C1 segment of cervical spinal cord (tissue), 14 donors: ENCODE measurements at places on chromosomes 1 and 21.
A peak's percentile ranks its signal among the peaks of the same experiment; 100 is the strongest.

GRCh38 chr1:241800640-241801039 lies 47.4 kb upstream of the EXO1 start:
- DNase-seq: no peak

DNA sequence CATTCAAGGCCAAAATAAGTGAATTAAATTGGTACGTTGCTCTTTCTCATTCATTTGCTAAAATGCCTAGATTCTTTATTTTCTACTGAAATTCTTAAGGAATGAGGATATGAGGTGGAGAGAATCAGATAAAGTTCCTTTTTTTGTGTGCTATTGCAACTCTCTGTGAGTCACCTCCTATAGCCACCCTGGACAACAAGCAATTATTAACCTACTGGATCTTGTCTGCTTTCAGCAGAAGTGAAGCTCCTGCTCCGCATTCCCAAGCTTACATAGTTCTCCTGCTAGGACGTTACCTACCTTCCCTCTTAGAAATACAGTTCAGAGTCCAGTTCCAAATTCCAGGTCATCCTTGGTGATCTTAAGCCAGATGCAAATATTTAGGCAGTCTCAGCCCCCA lies 4.8 kb upstream of the KCNJ6 start:
- DNase-seq: no peak

DNA sequence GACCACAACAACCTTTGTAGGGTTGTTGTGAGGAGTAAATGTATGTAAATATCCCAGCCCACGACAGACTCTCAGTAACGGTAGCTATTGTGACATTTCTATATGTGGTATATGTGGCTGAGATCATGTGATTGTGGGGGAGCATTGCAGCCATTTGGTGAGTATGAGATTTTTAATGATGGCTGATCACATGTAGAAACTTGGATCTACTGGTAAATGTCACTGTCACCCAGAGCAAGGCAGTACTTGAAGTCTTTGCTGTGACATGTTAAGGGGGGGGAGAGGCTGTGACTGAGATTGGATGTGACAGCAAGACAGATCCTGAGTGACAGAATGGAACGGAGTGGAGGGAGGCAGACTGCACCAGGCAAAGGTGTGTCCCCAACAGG lies 23.9 kb upstream of the MEF2D start:
- DNase-seq: no peak

GRCh38 chr1:25740071-25740470 lies 59.9 kb upstream of the SELENON start:
- no peak for DNase-seq

GRCh38 chr1:33099290-33100118 lies 18.6 kb downstream of the AZIN2 start:
- no peak for DNase-seq

DNA sequence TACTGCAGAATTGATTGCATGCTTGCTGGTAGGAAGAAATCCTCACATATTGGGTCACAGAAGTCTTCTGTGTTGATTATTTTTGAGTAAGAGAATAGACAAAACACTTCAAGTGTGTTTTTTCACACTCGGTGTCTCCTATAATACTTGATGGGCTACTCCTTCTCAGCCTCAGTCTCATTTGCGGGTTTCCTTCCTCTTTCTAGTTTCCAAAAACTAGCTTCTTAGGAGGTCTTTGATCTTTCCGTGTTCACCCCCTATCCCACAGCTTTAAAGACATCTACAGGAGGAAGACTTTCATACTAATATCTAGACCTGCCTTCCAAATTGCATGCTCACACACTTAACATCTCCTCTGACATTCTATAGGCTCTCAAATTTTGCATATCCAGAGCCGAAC lies 40.7 kb upstream of the NTPCR start:
- DNase-seq: no peak

DNA sequence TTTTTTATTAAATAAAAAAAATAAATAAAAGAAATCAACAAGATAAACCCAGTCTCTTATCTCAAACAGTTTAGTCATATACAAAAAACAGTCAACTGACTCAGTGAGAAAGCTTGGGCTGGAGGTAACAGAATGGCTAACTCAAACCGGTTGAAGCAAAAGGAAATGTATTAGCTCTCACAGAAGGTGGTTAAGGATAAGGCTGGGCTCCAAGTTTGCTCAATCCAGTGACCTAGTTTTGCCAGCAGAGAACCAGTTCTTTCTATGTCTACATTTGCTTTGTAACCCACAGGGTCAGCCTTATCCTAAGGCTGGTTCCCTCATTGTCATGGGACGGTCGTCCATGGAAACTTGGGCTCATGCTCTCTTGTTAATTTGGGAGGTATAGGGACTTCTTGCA lies 144.5 kb upstream of the L1TD1 start:
- peak; percentile 89 for DNase-seq

GRCh38 chr1:59638231-59638711 lies 176.5 kb upstream of the HOOK1 start:
- DNase-seq: no peak

- no peak for DNase-seq
These were observed 7.4 kb upstream of the MPL start for GRCh38 chr1:43329995-43330751.

DNA sequence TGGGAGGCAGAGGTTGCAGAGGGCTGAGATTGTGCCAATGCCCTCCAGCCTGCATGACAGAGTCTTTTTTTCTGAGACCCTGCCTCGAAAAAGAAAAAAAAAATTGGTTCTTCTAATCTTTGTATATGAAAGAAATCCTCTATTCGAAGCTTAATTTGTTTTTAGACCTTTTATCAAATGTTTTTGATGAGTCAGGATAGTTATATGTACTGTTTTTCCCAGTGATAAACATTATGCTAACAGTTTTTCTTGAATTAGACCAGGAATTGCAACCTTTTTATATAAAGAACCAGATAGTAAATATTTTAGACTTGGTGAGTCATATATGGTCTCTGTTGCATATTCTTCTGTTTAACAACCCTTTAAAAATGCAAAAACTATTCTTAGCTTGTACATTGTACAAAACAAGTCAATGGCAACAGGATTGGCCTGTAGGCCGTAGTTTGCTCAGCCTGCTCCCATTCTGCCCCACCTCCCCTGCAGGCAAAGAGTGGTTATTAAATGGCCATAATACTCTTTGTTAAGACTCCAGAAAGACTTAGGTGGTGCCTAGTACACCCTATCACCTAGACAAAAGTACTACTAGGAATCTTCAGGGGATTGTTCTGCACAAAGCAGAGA lies 45.2 kb downstream of the LYST start:
- DNase-seq: no peak

- DNase-seq: no peak
These were observed 120.7 kb upstream of the SGIP1 start for GRCh38 chr1:66413136-66413837.

- DNase-seq: no peak
These were observed at the start of gene OR2T10 for GRCh38 chr1:248597589-248597988. Gene OR2T10, minus strand, starts transcription at chr1:248597700. Its CDS starts 3,932 bp downstream, at chr1:248593768.

DNA sequence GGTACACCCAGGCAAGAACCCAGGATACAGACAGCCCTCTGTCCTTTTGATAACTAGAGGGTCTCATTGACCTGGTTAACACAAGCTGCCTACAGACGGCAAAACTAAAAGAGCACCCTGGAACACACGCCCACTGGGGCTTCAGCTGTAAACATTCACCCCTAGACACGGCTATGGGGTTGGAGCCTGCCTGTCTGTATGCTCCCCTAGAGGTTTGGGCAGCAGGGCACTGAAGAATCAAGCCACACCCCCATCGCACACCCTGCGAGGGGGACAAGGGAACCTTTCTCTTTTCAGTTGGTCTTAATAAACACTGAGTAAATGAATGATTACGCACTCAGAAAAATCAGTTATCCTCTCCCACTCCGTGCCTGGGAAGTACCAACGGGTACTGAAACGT lies 35.5 kb downstream of the LRRC3 start:
- no peak for DNase-seq

GRCh38 chr1:117070124-117070523 lies 10.0 kb downstream of the TTF2 start:
- no peak for DNase-seq

- no peak for DNase-seq
These were observed 357.9 kb upstream of the USP24 start for GRCh38 chr1:55572878-55573734.

DNA sequence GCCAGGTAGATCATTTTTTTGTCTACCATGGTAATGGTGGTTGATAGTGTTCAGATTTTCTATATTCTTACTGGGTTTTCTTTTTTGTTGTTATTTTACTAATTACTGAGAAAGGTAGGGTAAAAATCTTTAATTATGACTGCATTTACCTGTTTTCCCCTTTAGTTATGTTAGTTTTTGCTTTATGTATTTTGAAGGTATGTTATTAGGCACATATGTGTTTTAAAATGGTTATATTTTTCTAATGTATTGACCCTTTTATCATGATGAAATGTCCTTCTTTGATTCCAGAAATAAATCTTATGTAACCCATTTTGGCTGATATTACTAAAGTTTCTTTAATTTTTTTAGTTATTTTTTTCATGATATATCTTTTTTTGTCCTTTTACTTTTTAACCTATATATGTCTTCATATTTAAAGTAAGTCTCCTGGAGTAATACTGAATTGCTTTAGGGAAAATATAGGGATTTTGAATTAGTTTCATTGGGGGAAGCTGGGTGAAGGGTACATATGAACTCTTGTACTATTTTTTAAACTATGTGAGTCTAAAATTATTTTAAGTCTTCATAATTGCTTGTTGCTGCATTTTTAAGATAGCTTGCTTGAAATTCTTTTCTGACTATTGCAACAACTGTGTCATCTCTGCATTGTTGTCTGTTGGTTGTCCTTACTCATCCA lies 22.4 kb downstream of the SLC35A3 start:
- DNase-seq: no peak

DNA sequence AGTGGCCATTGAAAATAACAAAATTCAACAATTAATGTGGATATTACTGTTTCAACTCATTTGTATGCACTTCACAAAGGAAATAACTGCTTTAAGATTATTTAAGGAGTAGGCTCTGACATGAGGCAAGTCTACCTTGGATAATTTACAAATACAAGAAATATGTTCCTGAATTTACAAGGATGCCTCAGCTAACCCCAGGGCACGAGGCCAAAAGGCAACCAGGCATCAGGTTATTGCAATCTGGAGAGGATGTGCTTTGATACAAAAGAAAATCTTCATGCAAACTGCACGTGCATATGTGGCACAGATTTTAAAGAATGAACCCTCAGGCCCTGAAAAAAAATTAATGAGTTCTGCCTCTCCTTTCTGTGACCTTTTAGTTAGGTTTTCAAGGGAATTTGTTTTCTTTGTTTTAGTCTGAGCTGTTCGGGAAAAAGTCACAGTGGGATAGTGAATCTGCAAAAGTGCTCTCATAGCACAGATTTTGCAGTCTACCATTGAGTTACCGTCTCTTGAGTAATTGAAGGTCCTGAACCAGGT lies 1304.2 kb upstream of the ADGRL4 start:
- DNase-seq: no peak

GRCh38 chr1:5120559-5120958 lies 466.1 kb downstream of the AJAP1 start:
- DNase-seq: no peak

- DNase-seq: no peak
These were observed 5.5 kb upstream of the ELOVL1 start for GRCh38 chr1:43373066-43373940.

DNA sequence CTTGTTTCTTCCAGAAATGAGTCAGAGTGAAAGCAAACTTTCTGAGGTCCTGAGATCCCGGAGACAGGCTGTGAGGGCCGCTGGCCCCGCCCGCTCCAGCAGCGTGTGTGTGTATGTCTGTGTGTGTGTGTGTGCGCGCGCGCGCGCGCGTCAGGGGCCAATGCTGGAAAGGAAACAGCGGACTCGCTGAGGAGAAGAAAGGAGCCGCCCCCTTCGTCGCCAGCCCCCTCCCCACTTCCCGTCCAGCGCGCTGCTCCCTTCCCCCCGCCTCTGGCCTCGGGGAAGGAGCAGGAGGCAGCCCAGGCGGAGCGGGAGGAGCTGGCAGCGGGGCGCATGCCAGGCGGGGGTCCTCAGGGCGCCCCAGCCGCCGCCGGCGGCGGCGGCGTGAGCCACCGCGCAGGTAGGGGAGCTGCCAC lies at the start of gene DISC1:
Gene DISC1, plus strand, starts transcription at position 256 of the 416 bp plus-strand sequence. Its CDS starts 78 bp downstream, at position 334.
- peak; percentile 61 for DNase-seq

DNA sequence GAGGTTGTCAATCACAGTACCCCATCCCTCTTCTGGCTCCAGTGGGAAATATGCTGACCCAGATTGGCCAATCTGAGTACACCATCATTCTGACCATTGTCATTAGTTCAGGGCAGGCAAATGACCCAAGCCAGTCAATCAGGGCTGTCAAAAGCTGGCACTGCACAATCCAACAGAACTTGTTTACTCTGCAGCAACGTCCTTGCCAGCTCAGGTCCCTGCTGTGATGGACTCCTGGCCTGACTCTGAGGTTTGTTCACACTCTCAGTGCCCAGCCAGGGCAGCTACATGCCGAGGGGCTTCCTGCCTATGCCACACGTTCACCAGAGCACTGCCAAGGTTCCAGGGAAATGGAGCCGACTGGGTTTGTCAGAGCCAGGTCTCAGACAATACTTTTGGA lies 14.7 kb upstream of the OVAAL start:
- no peak for DNase-seq

DNA sequence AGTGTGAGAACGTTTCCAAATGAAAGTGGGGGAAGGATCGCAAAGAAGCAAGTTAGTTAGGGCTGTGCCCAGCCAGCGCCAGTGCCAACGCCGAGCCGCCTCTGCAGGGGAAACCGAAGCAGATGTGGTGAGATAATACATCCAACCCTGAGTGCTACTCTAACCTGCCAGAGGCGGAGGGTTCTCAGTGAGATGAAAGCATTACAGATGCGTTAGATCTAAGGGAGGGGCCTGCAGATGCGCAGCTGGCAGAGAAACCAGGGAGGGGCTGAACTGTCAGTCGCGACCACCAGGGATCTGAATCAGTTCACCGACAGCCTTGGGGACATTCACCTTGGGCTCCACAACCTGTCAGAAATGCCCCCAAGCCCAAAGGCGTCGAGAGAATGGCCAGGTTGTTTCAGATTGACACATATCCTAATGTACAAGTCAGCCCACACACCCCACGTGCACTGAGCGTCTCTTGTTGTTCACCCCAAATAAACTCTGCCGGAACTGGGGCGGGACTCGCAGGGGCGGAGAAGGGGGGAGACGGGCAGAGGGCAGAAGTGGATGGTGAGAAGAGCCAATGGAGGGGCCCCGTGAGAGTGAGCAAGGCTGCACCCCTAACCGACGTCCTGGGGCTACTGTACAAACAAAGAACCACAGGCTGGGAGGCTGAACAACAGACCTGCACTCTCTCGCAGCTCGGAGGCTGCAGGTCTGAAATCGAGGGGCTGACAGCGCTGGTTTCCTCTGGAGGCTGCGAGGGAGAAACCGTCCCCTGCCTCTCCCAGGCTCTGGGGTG lies 8.7 kb upstream of the UMODL1 start:
- DNase-seq: peak; percentile 29

GRCh38 chr1:238772322-238772721 lies 614.0 kb upstream of the CHRM3 start:
- no peak for DNase-seq

GRCh38 chr1:185448591-185449186 lies 131.6 kb upstream of the IVNS1ABP start:
- no peak for DNase-seq

DNA sequence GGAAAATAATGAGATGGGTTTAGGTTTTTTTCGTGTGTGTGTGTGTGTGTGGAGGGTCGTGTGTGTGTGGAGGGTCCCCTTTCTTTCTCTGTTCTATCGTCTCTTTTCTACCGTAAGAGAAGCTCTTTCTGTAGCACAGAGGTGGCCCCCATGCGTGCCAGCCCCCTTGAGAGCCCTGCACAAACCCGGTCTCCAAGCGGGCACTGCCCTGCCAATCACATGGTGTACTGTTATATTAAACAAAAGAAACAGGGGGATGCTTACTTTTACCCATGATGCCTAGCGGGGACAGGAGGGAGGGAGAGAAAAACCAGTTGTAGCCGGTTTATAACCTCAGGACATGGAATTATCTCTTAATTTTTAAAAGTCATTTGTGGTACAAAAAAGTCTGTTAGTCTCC lies 41.0 kb downstream of the GATAD2B start:
- DNase-seq: no peak
